ENCODE measurements at places on chromosomes 4 and X. TPM values are rescaled to one million over a fixed set of nuclear protein-coding genes. Genes with fewer than 3 reads are reported as not detected.

Gene SASH3
- total RNA-seq = not detected

Gene PPEF2
- total RNA-seq = not detected

Gene SYN1
- 0.05 TPM for total RNA-seq

Gene AMBN
- total RNA-seq = not detected

Gene WDR17
- total RNA-seq = 0.51 TPM

Gene KCNE5
- not detected for total RNA-seq

Gene ANK2
- 41.4 TPM for total RNA-seq

Gene PAGE2B
- not detected for total RNA-seq

Gene SOX3
- not detected for total RNA-seq

Gene NKX3-2
- total RNA-seq = 0.05 TPM

Gene EMCN
- total RNA-seq = 127 TPM

Gene SPATA4
- not detected for total RNA-seq

Gene TSPAN7
- 28.4 TPM for total RNA-seq

Gene P2RY4
- total RNA-seq = not detected

Gene SULT1E1
- 2.4 TPM for total RNA-seq

Gene IL1RAPL1
- not detected for total RNA-seq

Gene EREG
- total RNA-seq = under 0.01 TPM

Gene PDCL2
- not detected for total RNA-seq

Gene CLCN4
- 6.5 TPM for total RNA-seq

Gene CACNA1F
- 0.05 TPM for total RNA-seq

Gene STIM2
- 18.2 TPM for total RNA-seq

Gene CXCR3
- total RNA-seq = not detected

Gene PGAM4
- 0.28 TPM for total RNA-seq

Gene GLRA3
- total RNA-seq = not detected

Gene CFAP47
- total RNA-seq = not detected

Gene ATP2B3
- total RNA-seq = under 0.01 TPM

Gene NEK1
- 7.8 TPM for total RNA-seq

Gene SPATA18
- total RNA-seq = 4.3 TPM

Gene SPARCL1
- total RNA-seq = 158 TPM

Gene VCX3B
- total RNA-seq = not detected

Gene FAM241A
- 19.2 TPM for total RNA-seq

Gene NUDT10
- total RNA-seq = 0.09 TPM

Gene TNIP2
- 119 TPM for total RNA-seq

Gene ASMT
- not detected for total RNA-seq

Gene DMRTC1B
- not detected for total RNA-seq

Gene CYTL1
- 28.9 TPM for total RNA-seq

Gene CCDC110
- 0.68 TPM for total RNA-seq

Gene CD38
- 22.0 TPM for total RNA-seq

Gene FSTL5
- total RNA-seq = under 0.01 TPM

Gene GALNTL6
- total RNA-seq = not detected

Gene FAM47B
- total RNA-seq = not detected

Gene DUSP21
- not detected for total RNA-seq

Gene ATP1B4
- total RNA-seq = not detected

Gene JAKMIP1
- not detected for total RNA-seq

Gene L1CAM
- 1.1 TPM for total RNA-seq

Gene LNX1
- total RNA-seq = 3.1 TPM

Gene TIGD4
- 0.17 TPM for total RNA-seq

Gene ARAP2
- 0.23 TPM for total RNA-seq

Gene TLR1
- 6.9 TPM for total RNA-seq

Gene FGG
- total RNA-seq = 0.19 TPM

Gene FAM133A
- not detected for total RNA-seq

Gene PNCK
- not detected for total RNA-seq

Gene UNC5C
- total RNA-seq = 0.23 TPM

Gene F9
- not detected for total RNA-seq

Gene DNAJB14
- total RNA-seq = 59.3 TPM
